ENCODE measurements at places on chromosomes 16 and 17. TPM values are rescaled to one million over a fixed set of nuclear protein-coding genes. Genes with fewer than 3 reads are reported as not detected.

KRTAP3-1 gene
- not detected for polyA plus RNA-seq

PPP1R27 gene
- 52.6 TPM for polyA plus RNA-seq

DPEP3 gene
- polyA plus RNA-seq, result 0.09 TPM

ATP1B2 gene
- polyA plus RNA-seq, result 33.8 TPM

HOXB5 gene
- 0.48 TPM for polyA plus RNA-seq

PROCA1 gene
- polyA plus RNA-seq, result 3.5 TPM

FNDC8 gene
- not detected for polyA plus RNA-seq

NPIPA2 gene
- polyA plus RNA-seq, result not detected

KRT20 gene
- not detected for polyA plus RNA-seq

SHISA6 gene
- polyA plus RNA-seq, result 6.8 TPM

HBM gene
- 9.6 TPM for polyA plus RNA-seq

SBK1 gene
- 24.7 TPM for polyA plus RNA-seq

GDPD3 gene
- polyA plus RNA-seq, result 8.5 TPM

B9D1 gene
- polyA plus RNA-seq, result 6.1 TPM

RASL10B gene
- 2.8 TPM for polyA plus RNA-seq

ENPP7 gene
- polyA plus RNA-seq, result not detected

ALOX12 gene
- polyA plus RNA-seq, result 0.79 TPM

ZPBP2 gene
- not detected for polyA plus RNA-seq

TNFRSF17 gene
- not detected for polyA plus RNA-seq

TLCD3B gene
- 1.6 TPM for polyA plus RNA-seq

CACNG5 gene
- not detected for polyA plus RNA-seq

YWHAE gene
- polyA plus RNA-seq, result 766 TPM

EPX gene
- 0.62 TPM for polyA plus RNA-seq

LRRC75A gene
- polyA plus RNA-seq, result 5.8 TPM

ASB16 gene
- polyA plus RNA-seq, result 26.9 TPM

PIRT gene
- not detected for polyA plus RNA-seq

CCDC154 gene
- polyA plus RNA-seq, result 2.5 TPM

CNOT1 gene
- 92.5 TPM for polyA plus RNA-seq

CRLF3 gene
- 13.0 TPM for polyA plus RNA-seq

SMPD3 gene
- polyA plus RNA-seq, result 0.68 TPM

SLC13A2 gene
- polyA plus RNA-seq, result not detected
